Ovary (tissue), 10 donors: ENCODE measurements at places on chromosomes 4 and X.

DNA sequence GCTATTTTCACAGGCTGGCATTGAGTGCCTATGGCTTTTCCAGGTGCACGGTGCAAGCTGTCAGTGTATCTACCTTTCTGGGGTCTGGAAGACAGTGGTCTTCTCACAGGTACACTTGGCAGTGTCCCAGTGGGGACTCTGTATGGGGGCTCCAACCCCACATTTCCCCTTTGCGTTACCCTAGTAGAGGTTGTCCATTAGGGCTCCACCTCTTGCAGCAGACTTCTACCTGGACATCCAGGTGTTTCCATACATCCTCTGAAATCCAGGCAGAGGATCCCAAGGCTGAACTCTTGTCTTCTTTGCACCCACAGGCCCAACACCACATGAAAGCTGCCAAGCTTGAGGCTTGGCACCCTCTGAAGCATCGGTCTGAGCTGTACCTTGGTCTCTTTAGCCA lies 735.7 kb upstream of the INTU start:
- DNase-seq: no peak

GRCh38 chr4:182644683-182645050 lies 272.5 kb downstream of the DCTD start:
- no peak for DNase-seq

- no peak for DNase-seq
Observed at GRCh38 chr4:68865760-68866159, 50.0 kb downstream of the UGT2B10 start.

- DNase-seq: peak; percentile 68
Observed at GRCh38 chr4:38062088-38062775, 102.0 kb downstream of the PTTG2 start.

GRCh38 chrX:77937291-77937690 lies 26.8 kb downstream of the ATP7A start:
- no peak for DNase-seq

DNA sequence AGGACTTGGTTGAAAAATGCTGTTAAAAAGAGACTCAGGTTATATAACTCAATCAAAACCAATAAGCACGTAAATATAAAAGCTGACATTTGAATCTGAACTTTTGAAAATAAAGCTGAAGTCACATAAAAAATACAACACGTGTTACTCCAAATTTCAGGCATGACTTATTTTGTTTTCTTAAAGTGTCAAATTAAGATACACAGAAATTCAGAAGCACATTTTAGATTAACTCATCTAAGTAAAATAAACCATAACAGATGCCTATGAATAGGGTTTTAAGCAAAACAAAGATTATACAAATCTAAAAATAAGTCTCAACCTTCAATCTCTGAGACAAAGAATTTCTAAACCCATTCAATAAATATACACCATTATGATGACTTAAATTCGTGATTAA lies 124.8 kb downstream of the ANTXR2 start:
- no peak for DNase-seq
